Articular chondrocyte of knee joint (primary cell): ENCODE measurements at places on chromosomes 16 and 17. TPM values are rescaled to one million over a fixed set of nuclear protein-coding genes. Genes with fewer than 3 reads are reported as not detected.

The PRAC2 gene
- not detected in 2 replicates for total RNA-seq

The RGS9 gene
- total RNA-seq: 0.78 and 1.6 TPM in 2 replicates

The ATP6V0C gene
- total RNA-seq: 31.6 and 35.9 TPM in 2 replicates

The DCAF7 gene
- 25.7 and 28.6 TPM in 2 replicates for total RNA-seq

The IRF8 gene
- total RNA-seq: not detected in 2 replicates

The KRT32 gene
- total RNA-seq: not detected in 2 replicates

The TMEM94 gene
- 30.7 and 33.5 TPM in 2 replicates for total RNA-seq
